CD4-positive, alpha-beta T cell (primary cell): ENCODE measurements at places on chromosomes 5 and 9.

DNA sequence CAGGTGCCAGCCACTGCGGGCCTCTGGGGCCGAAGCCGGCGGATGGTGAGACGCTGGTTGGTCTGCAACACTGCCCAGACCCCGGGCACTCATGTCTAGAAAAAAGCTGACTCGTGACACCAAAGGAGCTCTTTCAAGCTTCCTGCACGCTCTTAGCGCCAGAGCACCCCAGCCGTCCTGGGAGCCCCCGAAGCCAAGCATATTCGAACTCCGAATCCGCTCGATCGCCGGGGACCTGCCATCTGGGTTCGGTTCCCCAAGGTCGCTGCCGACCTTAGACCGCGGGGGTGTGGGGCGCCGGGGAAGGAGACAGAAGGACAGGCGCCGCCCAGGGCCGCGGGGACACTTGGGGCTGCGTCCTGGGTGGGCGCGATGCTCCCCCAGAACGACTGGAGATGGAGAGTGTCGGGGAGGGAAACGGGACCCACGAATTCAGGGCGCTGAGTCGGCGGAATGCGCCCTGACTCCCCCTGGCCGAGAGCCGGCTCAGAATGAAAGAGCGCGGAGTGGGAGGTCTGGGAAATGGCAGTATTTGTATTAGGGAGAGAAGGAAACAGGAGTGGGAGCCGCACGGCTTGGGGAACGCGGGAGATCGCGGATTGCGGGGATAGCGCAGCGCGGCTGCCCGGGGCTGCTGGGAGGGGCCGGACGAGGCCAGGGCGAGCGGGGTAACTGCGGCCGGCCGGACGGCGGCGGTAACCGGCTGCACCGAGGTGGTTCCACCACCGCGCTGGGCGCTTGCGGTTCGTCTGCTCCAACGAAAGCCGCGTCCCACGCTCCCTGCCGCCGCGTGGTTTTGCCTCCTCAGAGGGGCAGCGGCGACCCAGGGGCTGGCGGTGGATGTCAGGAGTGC is 20.1 kb upstream of the MARCHF6 start:
- peak; percentile 5 for DNase-seq

GRCh38 chr5:33846851-33847250 is 44.9 kb downstream of the ADAMTS12 start:
- no peak for DNase-seq

GRCh38 chr9:4689687-4690104 is 10.3 kb downstream of the CDC37L1 start:
- no peak for DNase-seq

DNA sequence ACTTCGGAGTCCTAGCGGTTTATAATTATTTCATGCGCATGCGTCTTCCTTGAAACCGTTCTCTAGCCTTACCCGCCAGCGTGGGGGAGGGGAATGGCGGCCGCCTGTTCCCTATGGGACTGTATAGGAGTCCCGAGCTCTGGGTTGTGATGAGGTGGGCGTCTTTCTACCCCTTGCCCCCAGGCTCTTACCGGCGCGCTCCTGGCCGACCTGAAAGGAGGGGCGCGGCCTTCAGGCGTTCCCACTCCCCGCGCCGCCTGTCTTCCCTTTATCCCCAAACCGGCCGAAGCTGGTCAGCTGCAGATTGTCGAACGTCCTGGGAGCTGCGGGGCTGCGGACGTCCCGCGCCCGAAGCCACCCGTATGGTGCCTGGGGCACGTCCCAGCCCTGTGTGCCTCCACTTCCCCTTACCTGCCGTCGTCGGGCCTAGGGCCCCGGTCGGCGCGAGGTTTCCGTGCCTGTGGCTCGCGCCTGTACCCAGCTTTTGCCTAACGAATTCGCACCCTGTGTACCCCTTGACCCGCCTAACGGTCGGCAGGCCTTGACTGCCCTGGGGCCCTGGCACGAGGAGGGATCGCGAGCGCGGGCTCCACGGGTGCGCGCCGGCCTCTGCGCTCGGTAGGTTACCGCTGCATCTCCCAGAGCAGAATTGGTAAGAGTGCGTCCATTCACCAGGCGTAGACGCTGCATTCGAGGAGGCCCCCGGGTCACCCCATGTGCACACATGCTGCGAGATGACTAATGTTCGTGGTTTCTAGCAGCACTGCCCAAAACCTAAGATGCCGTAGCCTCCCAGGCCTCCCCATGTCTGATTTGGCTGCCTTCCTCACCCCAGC is 653 bp upstream of the HNRNPH1 start:
- DNase-seq, result peak; percentile 32

DNA sequence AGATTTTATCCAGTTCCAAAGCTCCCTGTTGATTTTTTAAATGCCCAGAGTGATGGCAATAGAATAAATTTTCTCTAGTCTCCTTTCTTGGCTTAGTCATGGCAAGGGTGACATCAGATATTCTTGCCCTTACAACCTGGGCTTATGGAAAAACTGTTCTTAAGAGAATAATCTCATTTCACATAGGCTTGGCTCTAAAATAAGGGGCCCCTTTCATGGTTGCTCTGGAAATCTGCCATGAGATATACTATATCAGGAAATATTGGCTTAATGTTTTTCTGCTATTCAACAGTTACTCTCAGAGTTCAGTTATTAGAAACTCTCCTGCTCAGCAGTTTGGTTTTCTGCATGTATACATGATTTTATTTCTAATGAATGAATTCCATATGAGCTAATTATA is 7.8 kb downstream of the HMHB1 start:
- DNase-seq, result no peak

- DNase-seq, result no peak
Observed at GRCh38 chr5:87949676-87950631, 318.7 kb downstream of the TMEM161B start.

- DNase-seq, result no peak
Observed at GRCh38 chr5:134127376-134127861, 12.9 kb downstream of the TCF7 start.

GRCh38 chr9:76022317-76022716 is 131.8 kb downstream of the PCSK5 start:
- DNase-seq, result no peak

- no peak for DNase-seq
Observed at GRCh38 chr5:79023348-79023747, 38.2 kb upstream of the ARSB start.

GRCh38 chr5:134846641-134846960 is 833 bp downstream of the C5orf24 start:
- DNase-seq, result no peak
